GOT3 (cell line): ENCODE measurements at places on chromosomes 13 and 19.

- DNase-seq = no peak
Measured at GRCh38 chr13:24630851-24631620, 49.2 kb upstream of the ATP12A start.

DNA sequence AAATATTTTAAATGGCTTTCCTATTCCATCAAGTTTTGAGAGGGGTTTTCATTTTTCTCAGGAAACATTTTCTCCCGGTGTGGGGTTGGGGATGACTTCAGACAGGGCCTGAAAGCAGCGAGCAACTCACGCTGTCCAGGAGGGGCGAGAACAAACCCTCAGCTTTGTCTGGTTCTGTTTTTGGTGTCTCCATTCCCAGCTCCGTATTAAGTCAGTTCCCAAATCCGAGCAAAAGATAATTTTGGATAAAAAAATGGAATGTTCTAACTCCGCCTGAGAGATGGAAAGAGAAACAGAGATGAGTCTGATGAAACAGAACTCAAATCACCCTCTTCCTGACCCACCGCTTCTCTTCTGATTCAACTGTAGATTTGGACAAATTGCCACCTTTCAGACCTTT is 38.4 kb downstream of the RFX2 start:
- DNase-seq = no peak

- DNase-seq = no peak
Measured at GRCh38 chr13:45337803-45338202, 3.2 kb downstream of the TPT1 start.

DNA sequence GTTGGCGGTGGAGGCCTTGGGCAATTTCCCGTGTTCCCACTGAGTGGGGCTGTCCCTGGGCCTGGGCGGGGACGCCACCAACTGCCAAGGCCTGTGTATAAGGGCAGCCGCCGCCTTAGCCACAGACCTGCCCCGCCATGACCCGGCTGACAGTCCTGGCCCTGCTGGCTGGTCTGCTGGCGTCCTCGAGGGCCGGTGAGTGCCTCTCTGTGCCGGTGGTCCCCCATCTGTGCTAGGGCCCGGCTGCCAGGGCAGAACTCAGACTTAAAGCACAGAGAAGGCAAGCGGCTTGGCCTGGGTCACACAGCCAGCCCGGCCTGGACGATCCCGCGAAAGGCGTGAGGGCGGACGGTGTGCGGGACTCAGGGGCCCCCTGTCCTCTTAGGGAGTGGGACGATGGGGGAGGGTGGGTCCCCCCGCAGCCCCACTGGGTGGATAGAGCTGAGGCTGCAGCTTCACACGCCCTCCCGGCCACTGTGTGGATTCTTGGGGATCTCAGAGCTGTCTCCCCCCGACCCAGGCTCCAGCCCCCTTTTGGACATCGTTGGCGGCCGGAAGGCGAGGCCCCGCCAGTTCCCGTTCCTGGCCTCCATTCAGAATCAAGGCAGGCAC is at the start of gene AZU1:
TSS of gene AZU1 (plus strand) at position 128 of the 612 bp plus-strand sequence. CDS start at position 138, 10 bp downstream.
- DNase-seq = no peak

DNA sequence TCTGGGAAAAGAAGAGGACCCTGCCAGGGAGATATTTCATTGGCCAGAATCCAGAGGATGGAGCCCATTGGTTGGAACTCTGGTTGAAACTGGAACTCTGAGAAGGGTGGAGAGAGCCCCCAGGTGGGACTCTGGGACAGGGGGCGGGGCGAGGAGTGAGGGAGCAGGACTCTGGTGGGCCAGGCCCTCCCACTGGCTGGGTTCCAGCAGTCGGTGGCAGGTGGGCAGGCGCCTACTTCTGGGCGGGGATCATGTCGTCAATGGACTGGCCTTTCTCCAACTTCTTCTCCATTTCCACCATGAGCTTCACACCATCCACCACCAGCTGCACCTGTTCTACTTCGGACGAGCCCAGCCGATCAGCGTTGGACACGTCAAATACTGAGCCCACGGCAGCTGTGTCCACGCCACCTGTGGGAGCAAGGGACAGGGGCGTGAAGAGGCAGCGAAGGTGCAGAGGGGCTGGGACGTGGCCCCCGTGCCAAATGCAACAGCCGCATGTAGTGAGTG is 16.1 kb downstream of the CKM start:
- no peak for DNase-seq

DNA sequence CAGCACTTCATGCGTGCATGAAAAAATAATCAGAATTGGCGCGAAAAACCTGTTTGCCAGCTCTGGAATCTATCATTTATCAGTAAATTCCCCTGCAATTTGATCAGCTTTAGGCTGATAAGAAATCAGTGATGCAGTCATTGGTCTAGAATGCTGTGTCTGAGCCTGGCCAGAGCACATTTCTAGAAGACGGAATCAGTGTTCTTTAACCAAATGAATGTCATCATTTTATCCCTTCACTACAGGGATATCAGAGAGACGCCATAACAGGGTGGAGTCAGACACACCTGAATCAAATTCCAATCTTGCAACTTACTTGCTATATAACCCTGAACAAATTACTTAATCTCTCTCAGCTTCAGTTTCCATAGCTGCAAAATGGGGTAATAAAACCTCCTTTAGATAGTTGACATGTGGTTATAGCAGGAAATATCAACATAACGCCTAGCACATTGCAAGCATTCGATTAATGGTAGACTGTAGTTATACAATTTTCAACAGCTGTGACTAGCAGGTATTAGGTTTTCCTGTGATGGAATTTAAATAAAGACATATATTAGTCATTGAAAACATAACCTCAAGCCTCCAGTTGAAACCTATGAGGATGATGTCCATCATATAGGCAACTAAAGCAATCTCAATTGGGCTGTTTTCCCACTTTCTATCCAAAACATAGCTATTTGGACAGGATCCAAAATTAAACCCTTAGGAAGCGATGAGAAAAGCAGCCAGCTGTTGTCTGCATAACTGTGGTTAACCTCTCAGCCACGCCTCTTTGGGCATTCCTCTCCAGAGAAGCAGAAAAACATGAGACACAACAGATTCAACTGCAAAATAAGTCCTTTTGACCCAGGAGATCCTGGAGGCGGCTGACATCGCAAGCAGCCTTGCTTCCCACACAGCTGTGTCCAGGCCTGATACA is 51.6 kb upstream of the UBL3 start:
- no peak for DNase-seq

- DNase-seq = no peak
Measured at GRCh38 chr19:16394681-16395375, 70.2 kb downstream of the KLF2 start.

DNA sequence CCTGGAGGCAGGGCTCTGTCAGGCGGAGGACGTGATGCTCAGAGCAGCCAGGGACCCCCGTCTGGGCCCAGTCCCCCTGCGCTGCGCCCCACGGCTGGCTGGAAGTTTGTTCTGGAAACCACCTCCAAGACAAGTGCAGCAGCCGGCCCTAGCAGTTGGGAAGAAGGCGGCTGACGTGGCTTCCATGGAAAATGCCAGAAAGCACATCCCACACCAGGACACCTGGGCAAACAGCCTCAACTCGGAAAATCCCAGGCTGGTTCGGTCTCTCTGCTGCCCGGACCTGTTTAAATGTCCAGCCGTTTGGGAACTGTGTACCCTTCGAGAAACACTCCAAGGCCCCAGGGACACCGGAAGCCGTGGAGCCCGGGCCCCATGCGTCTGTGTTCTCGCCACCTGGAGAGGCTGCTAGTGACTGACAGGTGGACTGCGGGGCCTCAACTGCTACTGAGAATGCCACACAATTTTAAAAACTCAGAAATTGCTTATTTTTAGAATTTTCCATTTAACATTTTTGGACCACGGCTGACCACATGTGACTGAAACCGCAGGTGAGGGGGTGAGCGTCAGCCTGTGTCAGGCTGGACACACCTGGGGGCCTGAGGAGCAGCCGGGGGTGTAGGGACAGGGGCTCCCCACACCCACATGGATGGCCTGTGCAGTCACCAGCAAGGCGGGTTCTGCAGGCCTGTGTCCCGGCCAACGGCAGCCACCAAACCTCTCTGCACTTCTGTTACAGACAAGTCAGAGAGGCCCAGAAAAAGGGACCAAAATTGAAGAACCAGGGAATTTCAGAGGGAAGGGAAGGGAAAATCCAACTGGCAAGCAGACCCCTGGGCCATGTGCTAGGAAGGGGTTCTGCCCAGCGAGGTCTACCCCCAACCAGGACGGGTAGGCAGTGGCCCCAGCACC is 31.7 kb downstream of the RASA3 start:
- DNase-seq = no peak
